ENCODE measurements at places on chromosomes 1 and 21.

- no peak for DNase-seq
Measured at GRCh38 chr1:92543131-92544055, 56.7 kb upstream of the GFI1 start.

DNA sequence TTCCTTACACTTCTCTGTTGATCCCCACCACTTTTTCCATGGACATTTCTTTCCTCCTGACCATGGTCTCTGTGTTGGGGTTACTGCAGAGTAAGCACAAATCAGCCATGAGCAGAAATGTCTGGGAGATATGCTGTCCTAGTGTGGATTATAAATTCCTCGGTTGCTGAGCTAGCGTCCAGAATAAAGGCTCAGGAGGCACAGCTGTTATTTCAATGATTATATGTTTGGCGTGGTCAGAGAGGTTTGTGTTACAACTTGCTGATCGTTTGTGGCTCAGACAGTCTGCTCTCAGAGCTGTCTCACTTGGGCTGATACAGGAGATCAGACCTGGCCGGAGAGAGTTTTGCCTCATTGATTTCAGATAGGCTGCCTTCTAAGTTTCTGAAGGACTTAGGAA lies 37.5 kb upstream of the LAMC2 start:
- DNase-seq, result no peak

DNA sequence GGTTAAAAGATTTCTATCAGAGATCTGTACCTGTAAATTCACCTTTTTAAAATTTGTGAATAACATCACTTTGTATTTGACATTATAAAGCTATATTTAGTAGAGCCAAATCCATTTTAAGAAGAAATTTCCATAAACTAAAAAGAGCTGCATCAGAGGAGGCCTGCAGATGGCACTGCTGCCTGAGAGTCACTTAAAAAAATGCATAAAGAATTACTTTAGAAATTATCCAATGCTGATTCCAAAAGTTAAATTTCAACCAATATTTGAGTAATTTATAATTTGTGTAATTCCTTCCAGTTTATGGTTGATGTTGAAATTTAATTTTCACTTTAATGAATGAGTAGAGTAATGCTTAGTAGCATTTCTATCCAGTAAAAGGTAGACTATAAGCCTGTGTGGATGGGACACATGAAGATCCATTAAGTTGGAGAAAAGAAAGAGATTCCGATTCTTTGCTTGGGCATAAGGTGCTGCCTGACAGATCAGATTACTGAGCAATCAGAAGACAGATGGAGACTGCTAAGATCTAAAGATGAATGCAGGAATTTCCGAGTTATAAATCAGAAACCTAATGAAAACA lies 20.7 kb upstream of the RPE65 start:
- no peak for DNase-seq

- no peak for DNase-seq
Measured at GRCh38 chr1:234515821-234516241, 36.9 kb upstream of the TARBP1 start.

GRCh38 chr1:205827623-205828022 lies 14.6 kb upstream of the SLC41A1 start:
- DNase-seq, result no peak

GRCh38 chr1:245232931-245233330 lies 78.1 kb downstream of the KIF26B start:
- DNase-seq, result no peak

GRCh38 chr1:170853302-170853701 lies 82.0 kb upstream of the MROH9 start:
- no peak for DNase-seq

DNA sequence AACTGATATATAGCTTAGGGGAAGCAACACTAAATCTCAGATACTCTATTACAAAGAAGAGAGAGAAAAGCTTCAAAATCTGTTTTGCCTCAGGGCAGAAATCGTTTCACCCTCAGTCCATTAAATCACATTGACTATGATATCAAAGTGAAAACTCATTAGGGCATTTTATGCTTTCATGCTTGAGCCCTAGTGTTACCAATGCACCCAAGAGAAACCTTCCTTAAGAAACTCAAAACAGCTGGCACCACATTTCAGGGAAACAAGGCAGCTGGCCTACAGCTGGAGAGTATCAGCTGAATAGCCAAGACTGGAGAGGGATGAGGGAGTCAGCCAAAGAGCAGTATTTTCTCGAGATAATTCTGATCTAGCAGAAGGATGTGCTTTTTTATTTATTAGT lies 14.9 kb downstream of the COLGALT2 start:
- no peak for DNase-seq

DNA sequence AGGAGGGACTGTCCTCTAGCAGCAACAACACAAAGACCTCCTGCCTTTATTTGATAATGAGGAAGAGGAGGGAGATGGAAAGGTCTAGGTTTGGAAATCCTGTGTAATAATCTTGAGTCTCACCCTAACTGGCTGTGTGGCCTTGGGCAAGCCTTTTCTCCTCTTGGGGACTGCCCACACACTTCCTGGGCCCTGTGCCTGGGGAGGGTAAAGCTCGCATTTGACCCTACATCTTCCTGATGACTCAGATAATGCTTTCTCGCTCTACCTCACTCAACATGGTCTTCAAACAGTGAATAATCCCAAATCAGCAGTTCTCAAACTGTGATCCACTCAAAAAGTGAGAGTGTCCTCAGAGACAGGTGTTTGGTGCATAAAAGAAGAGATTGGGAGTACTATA lies 81.2 kb downstream of the VWA5B1 start:
- no peak for DNase-seq

GRCh38 chr1:204791453-204792353 lies 79.0 kb upstream of the NFASC start:
- DNase-seq, result peak; percentile 67

DNA sequence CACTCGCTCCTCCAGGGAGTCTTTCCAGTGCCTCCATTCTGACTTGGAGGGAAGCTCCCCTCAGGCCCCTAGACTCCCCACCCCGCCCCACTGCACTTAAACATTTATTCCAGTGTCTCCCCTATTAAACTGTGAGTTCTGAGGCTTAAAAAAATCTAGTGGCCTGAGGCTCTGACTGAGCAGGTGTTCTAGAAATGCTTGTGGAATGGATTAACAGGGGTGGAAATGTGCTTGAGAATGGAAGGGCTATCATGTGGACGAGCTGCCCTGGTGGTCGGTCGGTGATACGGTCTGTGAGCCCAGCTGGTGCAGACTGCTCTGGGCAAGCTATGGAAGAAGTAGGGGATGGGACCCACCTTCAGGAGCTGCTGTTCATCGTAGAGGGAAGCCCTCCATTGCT lies 130.2 kb downstream of the PEX14 start:
- DNase-seq, result no peak

DNA sequence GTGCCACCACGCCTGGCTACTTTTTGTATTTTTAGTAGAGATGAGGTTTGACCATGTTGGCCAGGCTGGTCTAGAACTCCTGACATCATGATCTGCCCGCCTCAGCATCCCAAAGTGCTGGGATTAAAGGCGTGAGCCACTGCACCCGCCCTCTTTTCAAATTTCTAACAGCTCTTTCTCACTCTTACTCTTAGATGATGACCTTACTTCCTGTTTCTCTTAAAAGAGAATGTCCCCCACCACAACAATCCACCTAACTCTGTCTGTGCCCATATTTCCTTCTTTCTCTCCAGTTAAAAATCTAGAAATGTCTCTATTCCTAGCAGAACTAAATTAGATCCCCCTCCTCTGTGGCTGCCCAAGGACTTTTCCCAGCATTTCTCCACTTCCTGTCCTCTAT lies 46.6 kb upstream of the RGS2 start:
- DNase-seq, result no peak

DNA sequence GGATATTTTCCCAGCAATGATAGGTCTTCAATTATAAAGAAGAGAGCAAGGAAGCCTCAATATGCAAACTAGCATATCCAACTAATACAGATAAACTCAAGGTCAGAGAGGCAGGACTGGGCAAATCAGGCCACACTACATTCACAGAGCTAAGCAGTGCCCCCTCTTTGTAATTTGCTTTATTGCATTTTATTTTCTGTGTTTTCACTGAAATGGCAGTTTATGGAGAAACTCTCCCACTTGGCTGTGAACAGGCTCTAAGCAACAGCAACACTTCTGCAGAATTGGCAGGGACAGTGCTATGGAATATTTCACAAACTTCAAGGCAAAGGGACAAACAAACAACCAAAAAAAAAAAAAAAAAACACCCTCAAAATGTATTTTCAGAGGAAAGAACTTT lies 93.4 kb upstream of the SOD1 start:
- no peak for DNase-seq

DNA sequence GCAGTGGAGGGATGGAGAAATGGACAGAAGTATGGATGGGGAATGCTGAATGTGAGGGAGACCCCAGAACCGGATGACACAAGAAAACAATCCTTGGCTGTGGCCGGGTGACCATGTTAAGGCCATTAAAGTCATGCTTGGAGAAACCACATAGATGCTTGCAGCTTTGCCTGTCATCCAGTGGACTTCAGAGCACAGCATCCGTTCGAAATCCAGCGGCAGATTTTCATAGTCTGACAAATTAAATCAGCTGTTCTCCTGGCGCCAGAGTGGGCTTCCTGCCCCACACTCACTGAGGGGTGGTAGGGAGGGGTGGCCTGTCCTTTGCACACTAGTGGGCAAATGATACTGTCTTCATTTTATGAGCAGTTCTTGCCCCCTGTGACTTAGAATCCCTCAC lies 35.1 kb downstream of the ABCG1 start:
- DNase-seq, result no peak

DNA sequence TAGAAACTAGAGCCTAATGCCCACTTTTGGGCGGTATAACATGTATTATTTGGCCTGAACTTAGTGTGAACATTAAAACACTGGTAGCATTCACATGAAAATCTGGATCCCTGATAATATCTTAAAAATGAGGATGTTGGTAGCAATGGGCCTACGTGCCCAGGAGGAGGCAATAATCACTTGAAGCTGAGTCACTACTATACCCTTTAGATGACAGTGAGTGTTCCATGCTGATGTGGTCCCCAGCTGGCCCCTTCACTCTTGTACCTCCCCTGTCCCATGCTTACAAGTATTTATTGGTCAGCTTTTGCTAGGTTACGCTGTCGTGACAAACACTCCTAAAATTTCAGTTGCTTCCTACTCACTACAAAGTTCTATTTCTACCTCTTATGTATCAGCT lies 23.0 kb upstream of the POU2F1 start:
- DNase-seq, result no peak

Measured in activated CD4-positive, alpha-beta T cell treated with anti-CD3 and anti-CD28 coated beads for 1 hour (primary cell).